ENCODE measurements at places on chromosomes 3 and 15. TPM values are rescaled to one million over a fixed set of nuclear protein-coding genes. Genes with fewer than 3 reads are reported as not detected.

DNA sequence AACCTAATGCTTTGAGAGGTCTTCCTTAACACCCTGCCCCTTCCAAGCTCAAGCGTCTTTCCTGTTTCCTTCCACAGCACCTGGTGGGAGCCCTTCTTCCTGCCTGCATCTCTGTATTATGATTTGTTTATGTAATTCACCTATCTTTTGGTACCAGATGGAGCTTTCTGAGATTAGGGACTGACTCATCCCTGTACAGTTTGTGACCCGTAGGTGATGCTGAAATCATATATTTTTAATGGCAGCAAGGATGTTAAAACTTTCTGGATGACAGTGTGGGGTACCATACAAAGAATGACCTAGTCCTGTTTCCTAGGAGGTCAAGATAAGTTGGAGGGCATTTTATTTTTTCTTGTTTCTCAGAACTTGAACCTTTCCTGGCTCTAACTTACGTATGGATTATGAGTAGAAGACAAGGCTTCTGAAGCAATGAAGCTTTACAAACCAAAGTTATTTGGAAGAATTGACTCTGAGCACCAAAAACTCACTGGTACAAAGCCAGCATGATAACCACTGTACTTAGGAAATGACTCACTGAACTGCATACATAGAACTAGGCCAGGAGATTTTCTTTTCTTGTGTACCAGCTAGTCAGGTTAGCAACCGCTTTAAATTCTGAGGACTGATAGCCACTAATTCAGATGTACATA, 46.6 kb downstream of the HHLA2 start:
- DNase-seq = no peak

- DNase-seq = no peak
Measured at GRCh38 chr3:99286266-99286845, 352.0 kb upstream of the COL8A1 start.

The SRP14 gene
- 117 TPM for total RNA-seq

The SCN11A gene
- total RNA-seq = 0.44 TPM

DNA sequence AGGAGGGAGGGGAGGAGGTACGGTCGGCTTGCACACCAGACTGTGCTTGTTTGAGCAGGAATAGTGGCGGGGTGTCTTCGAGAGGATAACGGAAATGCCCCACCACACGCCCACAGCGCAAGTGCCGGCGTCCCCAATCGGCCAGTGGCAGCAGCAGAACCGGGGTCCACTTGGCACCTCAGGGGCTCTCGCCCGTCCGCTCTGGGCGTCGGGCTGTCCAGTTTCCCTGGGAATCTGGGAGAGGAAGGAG, 53.7 kb downstream of the CCDC54 start:
- peak; percentile 38 for DNase-seq

The NT5DC2 gene
- 24.3 TPM for total RNA-seq

GRCh38 chr3:45055411-45056143, 29.5 kb downstream of the CLEC3B start:
- no peak for DNase-seq

DNA sequence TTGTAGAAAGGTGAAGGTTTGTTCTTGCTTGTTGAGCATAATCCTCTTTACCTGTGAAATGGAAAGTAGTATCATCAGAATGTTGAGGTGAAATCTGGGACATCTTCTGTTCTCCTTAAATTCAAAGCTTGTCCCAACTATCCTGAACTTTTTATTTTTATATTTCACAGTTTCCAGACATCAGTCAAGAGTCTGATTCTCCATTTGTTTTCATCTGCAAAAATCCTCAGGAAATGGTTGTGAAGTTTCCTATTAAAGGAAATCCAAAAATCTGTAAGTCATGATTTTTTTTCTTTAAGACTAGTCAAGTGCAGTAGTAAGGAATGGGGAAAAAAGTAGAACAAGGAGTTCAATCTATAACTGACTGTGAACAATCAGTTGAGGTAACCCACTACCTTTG, 15.5 kb upstream of the ZNF609 start:
- no peak for DNase-seq

DNA sequence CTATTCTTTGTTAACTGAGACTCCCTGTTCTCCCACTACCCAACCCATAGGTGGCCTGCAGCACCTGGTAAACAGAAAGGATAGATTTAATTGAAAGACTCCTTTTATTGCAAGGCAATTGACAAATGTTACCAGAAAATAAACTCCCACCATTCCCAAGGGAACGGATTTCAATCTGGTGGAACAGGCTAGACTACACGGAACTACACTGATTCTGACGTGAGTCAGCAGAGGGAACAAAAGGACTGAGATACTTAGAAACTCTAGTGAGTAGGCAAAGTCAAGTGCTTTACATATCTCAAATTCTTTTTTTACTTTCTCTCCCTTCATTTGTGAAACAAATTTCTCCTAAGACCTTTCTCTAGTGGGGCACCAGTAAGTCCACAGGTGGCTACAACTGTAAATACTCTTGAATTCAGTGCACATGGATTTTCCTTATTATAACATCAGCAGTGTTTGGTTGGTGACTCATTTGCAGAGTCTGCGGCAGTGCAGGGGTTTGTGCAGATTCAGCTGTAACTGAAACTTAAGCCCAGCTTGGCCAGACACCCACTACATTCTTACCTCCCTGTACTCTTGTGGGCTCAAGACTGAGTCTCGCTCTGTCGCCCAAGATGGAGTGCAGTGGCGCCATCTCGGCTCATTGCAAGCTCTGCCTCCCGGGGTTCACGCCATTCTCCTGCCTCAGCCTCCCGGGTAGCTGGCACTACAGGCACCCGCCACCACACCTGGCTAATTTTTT, 34.3 kb upstream of the PLSCR2 start:
- peak; percentile 17 for DNase-seq

The UBAP1L gene
- 5.2 TPM for total RNA-seq

All from activated T-cell treated with anti-CD3 and anti-CD28 coated beads, Interleukin-2, amount 50 U/mL, for 72 hours (primary cell).